NCI-H2081 treated with DMSO at 0.1 percent for 48 hours (cell line): ENCODE measurements at places on chromosomes 1 and 21.

DNA sequence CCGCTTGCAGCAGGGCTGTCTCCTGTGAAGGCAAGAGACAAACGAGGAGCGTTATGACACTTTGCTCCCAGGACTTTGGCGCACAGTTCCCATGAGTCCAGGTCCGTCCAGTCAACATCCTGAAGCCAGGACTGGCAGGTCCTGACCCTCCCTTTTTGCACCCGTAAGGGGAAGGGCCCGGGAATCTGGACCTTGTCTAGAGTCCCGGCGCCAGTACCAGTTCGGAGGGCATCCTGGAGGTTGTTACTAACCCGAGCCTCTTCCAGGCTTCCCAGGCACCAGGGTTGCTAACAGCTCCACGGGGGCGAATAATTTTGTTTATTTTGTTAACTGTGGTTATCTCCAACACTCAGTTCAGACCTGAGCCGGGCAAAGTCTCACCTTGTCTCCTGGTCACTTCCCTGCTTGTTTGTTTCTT, 682 bp upstream of the RWDD3 start:
- DNase-seq = no peak

DNA sequence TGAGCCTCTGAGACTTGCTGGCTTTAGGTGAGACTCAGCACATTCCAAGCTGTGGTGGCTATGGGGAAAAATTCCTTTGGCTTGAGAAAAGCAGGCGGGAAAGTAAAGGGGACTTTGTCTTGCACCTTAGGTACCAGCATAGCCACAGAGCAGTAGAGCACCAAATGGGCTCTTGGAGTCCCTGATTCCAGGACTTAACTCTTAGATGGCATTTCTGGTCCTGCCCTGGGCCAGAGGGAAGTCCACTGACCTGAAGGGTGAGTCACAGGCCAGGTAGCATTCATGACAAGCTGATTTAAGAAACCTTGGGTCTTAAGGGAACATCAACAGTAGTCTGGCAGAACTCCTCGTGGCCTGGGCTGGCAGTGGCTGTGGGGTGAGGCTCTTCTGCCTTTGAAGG, 344.7 kb downstream of the DUSP10 start:
- DNase-seq = no peak

- DNase-seq = no peak
Observed at GRCh38 chr1:182561456-182561855, 27.6 kb downstream of the RNASEL start.

DNA sequence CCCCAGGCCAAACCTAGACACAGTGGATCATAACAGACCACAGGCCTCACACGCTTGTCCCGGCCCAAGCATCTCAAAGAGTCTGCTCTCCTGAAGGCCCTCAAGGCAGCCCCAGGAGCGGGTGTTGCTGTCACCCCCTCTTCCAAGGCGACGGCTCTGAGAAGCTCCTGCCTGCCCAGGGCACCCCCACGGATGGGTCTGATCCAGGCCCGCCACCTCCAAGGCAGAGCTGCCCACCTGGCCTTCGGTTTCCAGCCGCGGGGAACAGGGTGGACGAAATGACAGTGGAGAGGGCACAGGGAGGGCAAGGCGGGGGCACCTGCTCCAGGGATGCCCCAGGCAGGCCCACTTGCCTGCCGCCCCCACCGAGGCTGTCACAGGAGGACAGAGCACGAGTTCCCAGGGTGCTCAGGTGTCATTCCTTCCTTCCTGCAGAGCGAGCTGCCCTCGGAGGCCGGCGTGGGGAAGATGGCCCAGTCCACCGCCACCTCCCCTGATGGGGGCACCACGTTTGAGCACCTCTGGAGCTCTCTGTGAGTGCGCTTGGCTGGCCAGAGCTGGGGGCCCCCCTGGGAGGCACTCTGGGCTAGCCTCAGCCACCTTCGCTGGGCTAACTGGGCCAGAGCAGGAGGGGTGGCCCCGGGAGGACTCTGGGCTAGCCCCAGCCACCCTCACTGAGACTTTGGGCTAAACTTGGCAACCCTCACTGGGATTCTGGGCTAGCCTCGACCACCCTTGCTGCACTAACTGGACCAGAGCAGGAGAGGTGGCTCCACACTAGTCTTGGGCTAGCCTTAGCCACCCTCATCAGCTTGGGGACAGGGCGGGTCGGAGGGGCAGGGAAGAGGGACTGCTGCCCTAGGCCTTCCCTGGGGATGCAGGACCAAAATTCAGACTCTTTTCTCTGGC, 29.8 kb downstream of the TP73 start:
- no peak for DNase-seq
